ENCODE measurements at places on chromosomes 3 and 15. TPM values are rescaled to one million over a fixed set of nuclear protein-coding genes. Genes with fewer than 3 reads are reported as not detected.

Gene CCR2
- not detected for total RNA-seq

Gene CLEC3B
- total RNA-seq, result not detected

Gene DNAH12
- total RNA-seq, result 0.22 TPM

Gene TGM5
- not detected for total RNA-seq

Gene SNUPN
- 15.5 TPM for total RNA-seq

Gene GOLGA6L7
- total RNA-seq, result not detected

Gene IFRD2
- total RNA-seq, result 38.2 TPM

Gene RTP1
- not detected for total RNA-seq

Gene STRIT1
- not detected for total RNA-seq

Gene C3orf20
- total RNA-seq, result not detected

Gene CELF6
- total RNA-seq, result 4.1 TPM

Gene ADAMTSL3
- 0.32 TPM for total RNA-seq

Gene WNT7A
- total RNA-seq, result not detected

Gene SLC27A2
- not detected for total RNA-seq

Gene GADL1
- total RNA-seq, result not detected

Gene MASP1
- total RNA-seq, result 1.7 TPM

Gene NCEH1
- 1.5 TPM for total RNA-seq

Gene OR4F6
- not detected for total RNA-seq

Gene ABI3BP
- total RNA-seq, result not detected

Gene CTXND1
- 0.39 TPM for total RNA-seq

Gene TP63
- total RNA-seq, result not detected

Gene CLDN16
- not detected for total RNA-seq

Gene HRH1
- total RNA-seq, result not detected

Gene CD86
- not detected for total RNA-seq

Gene ATP8B4
- total RNA-seq, result not detected

Gene CADM2
- total RNA-seq, result 233 TPM

Gene ATP2B2
- total RNA-seq, result 31.2 TPM

Gene MYZAP
- not detected for total RNA-seq

Gene ZIC1
- total RNA-seq, result not detected

Gene FGF7
- 0.07 TPM for total RNA-seq

Gene LNP1
- total RNA-seq, result 2.0 TPM

Gene NR1I2
- not detected for total RNA-seq

Gene PLA2G4D
- not detected for total RNA-seq

Gene IL17RB
- 0.78 TPM for total RNA-seq

Data from glutamatergic neuron (in vitro differentiated cells).